Activated CD8-positive, alpha-beta memory T cell treated with anti-CD3 and anti-CD28 coated beads for 24 hours (primary cell): ENCODE measurements at places on chromosomes 12 and 14.

GRCh38 chr12:6763380-6763779, 2.8 kb upstream of the PTMS start:
- DNase-seq, result no peak

DNA sequence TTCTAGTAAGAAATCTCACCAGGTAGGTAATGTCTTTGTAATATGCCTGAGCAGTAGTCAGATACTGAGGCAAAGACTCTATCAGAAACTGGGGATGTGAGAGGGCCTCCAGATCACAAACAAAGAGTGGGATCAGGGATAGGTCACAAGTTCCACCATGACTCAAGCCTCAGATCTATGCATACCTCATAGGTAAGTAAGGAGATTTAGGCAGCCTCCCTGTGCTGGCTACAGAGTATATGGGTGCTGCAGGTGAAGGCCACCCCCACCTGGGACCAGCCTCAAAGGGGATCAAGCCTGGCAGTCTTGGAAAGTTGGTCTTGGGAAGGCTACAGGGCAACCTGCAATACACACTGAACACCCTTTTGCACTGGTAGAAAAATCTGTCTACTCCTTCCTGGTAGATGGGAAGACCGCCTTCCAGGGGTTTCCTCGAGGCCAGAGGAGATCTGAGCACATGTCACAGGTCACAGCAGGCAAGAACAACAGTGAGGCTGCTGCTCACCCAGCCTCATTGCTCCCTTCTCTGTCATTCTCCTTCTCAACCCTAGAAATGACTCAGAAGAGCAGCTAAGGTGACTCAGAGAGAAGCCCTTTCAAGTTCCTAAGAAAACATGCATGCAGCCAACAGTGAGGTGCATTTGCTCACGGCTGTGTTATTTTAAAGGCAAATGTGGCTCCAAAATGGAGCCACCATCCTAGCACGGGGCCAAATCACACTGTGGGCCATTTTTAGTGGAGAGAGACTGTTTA, 143.4 kb upstream of the CDKN3 start:
- no peak for DNase-seq

- DNase-seq, result no peak
Measured at GRCh38 chr14:58752771-58753201, 115.0 kb downstream of the DACT1 start.

GRCh38 chr12:103865151-103865730, 24.2 kb upstream of the NT5DC3 start:
- DNase-seq, result no peak

GRCh38 chr12:26746121-26746714, 86.8 kb downstream of the ITPR2 start:
- DNase-seq, result no peak

GRCh38 chr14:54381821-54382220, 15.0 kb upstream of the CDKN3 start:
- DNase-seq, result no peak

DNA sequence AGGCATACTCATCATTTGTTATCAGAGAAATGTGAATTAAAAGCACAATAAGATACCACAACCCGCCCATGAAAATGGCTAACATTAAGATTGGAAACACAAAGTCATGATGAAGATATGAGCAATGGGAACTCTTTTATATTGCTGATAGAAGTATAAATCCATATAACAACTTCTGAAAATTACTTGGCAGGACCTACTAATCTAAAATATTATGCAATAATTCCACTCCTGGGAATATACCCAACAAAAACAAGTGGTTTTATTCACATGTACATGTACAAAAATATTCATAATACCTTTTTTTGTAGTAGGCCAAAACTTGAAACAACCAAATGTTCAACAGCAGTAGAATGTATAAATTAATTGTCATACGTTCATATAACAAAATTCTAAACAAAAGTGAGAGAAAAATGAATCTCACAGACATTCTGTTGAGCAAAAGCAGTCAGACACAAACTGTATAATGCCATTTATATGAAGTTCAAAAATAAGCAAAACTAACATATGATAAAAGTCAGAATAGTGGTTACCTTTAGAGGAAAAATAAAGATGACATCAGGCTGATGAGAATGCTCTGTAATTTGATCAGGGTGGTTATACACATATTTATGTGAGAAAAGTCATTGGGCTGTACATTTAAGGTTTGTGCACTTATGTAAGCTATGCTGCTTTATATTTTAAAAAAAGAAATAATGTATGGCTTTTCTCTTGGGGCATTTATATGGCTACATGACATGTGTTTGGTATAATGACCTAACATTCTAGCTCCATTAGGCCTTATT, 309.2 kb upstream of the KITLG start:
- DNase-seq, result no peak

GRCh38 chr14:81234278-81234677, 13.5 kb upstream of the GTF2A1 start:
- DNase-seq, result no peak

GRCh38 chr12:74286254-74286653, 251.4 kb upstream of the ATXN7L3B start:
- no peak for DNase-seq

GRCh38 chr12:102169922-102170621, 27.6 kb downstream of the PMCH start:
- DNase-seq, result no peak

- DNase-seq, result no peak
Measured at GRCh38 chr12:28908646-28909045, 240.4 kb upstream of the FAR2 start.

DNA sequence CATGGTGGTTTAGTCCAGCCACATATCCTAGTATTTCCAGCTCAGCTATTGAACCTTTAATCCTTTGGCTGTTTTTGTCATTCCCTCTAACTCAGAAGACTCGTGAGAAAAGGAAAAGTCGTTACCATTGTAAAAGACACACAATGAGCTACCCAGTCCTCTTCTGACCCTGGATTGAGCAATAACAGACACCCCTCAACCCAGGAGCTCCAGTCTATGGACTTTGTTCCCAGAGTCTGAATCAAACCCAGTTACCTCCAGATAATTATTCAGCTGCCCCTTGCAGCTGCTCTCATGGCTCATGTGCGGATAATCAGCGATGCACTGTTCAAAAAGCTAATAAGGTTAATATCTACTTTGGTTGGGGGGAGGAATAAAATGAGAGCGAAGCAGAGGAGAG, 402.4 kb downstream of the BTG1 start:
- DNase-seq, result no peak

DNA sequence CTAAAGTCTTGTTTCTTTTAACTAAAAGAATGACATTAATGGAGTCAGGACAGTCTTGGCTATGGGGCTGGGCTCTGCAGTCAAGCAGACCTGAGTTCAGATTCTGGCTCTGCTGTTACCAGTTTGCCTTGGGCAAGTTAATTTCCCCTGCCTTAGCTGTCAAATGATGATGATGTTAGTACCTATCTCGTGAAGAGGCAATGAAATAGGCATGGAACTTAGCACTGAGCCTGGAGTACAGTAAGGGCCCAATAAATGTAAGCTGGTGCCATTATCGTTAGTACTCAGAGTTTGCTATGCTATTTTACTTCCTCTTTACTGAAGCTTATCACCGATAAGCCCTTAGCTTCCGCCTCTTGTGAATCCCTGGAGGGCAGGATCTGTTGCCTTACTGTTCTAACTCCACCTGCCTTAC, 8.5 kb downstream of the FBXW8 start:
- DNase-seq, result no peak

GRCh38 chr14:95192311-95192710, 35.0 kb upstream of the DICER1 start:
- DNase-seq, result no peak

DNA sequence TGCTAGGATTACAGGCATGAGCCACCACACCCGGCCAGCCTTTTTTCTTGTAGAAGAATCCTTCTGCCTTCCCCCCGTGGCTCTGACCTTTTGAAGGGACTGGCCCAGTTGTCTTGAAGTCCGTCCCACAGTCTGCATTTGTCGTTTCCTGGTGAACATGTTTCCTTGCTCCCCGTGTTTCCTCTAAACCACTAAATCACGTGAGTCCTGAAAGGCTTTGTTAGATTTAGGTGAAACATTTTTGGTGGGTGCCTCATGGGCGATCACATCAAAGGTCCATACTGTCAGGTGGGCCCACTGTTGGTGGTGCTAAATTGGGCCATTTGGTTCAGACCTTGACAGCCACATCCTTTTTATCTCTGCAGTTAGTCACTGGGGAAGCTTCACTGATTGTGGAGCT, 26.3 kb downstream of the MLXIP start:
- no peak for DNase-seq

DNA sequence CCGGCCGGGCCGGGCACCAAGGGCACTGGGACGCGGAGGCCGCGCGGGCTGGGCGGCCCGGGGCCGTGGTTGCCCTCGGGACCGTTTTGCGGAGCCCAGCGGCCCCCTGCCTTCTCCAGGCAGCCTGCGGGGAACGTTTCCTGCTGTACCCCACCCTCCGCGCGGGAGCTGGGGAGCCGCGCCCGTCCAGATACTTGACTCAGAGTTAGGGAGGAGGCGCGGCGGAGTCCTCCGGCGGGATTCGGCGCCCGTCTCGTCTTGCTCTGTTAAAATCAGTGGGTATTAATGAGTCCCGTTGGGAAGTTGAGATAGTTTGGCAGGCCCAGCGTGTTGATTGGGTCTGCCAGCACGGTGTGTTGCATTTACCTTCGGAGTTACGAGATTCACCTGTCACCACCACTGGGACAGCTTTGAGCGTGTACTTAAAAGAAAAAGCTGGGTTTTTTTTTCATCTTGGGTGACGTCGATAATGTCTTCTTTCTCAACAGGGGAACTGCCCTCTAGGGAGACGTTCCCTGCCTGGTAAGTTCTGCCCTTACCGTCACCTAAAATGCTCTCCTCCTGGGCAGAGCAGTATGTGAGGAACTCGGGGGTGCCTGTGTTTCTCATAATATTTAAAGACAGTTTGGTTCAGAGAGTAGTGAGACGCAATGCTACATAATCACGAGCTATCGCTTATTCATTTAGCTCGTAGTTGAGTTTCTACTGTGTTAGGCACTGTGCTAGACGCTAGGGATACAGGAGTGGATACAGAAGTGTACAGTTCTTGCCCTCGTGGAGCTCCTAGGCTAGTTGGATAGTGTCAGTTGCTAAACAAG, 596 bp downstream of the DLST start:
- DNase-seq, result no peak

DNA sequence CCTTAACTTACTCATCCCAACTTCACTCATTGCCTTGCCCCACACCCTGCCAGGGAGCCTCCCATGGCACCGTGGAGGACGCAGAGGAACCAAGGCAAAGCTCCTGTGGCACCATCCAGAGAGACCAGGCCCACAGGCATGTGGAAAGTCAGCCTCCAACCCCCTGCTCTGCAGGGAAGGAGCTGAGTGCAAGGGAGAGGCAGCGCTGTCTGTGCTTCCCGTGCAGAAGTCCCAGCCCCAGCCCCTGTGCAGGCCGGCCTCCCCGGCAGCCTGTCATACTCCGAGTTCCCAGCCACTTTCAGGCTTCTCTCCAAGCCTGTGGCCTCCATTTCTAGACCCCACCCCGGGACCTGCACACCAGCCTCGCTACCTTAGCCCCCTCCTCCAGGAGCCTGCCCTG, 106.4 kb downstream of the SINHCAF start:
- DNase-seq, result no peak

- no peak for DNase-seq
Measured at GRCh38 chr12:107560165-107560898, 125.3 kb upstream of the PWP1 start.

- no peak for DNase-seq
Measured at GRCh38 chr12:105721051-105721825, 390.7 kb downstream of the C12orf75 start.

DNA sequence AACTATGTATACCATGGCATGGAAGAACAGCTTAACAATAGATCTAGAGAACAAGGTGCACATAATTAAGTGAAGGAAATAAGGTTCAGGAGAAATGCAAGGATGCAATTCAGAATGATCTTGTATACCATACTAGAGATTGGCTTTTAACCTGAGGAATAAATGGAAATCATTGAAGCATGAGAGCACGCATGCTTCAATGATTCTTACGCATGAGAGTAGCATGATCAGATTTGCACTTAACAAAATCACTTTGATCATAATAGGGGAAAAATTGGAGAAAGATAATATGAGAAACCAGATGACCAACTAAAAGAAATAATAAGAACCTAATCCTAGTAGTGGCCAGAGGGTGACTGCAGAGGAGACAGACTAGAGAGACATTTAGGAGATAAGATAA, 133.3 kb upstream of the FSCB start:
- DNase-seq, result no peak

DNA sequence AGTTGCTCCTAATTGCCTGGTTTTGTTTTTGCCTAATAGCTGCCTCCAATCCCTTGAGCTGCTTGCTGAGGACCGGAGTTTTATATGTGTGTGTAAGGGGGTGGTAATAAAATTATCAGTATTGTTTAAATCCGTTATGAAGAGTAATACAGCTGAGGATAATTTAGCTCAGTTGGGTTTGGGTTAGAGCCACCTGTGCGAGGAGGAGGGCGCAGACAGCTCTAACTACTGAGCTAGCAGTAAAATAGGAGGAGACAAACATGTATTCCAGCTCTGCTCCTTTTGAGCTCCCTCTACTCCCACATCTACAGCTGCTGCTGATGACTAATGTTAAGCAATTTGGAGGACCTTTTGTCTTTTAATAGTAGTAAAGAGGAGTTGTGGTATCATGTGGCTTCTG, 61.5 kb downstream of the SPATS2 start:
- no peak for DNase-seq

GRCh38 chr12:45324391-45324790, 108.5 kb downstream of the ANO6 start:
- DNase-seq, result no peak

DNA sequence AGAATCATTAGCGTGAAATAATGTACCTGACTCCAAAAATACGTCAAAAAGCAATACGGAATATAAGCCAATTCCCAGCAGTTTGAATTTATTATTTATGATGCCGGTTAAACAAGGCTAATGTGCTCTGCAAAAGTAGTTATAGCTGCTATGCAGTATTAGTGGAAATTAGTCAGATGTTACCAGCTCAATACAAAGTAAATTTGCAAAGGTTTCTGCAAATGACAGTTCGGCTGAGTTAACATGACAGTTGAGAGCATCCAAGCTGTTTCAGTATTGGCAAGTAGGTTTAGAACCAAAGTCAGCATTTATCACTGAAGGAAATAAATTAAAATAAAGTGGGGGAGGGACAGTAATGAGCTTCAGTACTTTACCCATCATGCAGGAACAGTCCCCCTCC, 1665.8 kb upstream of the FLRT2 start:
- DNase-seq, result no peak

DNA sequence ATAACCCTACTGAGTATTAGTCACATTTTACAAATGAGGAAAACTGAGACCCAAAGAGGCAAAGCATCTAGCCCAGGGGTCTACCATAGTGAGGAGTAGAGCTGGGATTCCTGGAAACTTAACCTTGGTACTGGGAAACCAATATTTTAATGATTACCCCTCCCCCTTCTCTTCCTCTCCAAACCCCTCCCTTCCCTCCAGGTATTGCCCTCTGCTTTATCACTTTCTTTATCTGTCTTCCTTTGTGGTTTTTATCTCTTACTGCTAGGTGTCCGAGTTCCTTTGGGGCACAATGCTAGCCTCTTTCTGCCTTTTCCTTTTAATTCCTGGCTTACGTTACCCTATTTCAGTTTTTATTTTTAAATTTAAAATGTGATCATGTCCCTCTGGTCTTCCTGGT, 2.8 kb downstream of the GABARAPL1 start:
- no peak for DNase-seq
